ENCODE measurements at places on chromosomes 16 and 17.

DNA sequence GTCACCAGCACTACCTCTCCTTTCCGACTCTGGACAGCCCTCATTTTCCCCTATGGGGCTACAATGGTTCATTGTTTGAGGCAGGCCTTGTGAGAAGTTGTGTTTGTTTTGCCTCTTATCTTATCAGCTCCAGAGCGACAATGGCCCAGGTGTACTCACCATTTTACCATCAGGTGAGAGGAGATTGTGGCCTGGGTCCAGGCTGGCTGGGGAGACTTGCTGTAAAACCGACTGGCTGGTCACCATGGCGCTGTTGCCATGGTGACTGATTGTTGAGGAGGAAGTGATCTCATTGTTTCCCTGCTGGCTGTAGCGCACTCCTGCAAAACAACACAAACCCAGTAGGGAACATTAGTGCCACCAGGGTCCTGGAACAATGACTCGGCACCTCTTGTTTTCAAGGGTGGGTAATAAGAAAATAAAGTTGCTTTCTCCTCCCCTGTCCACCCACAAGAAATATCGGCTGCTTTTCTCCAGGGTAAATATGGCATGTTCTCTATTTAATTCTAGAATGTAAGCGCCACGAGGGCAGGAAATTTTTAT is 34.4 kb downstream of the HNF1B start:
- peak; percentile 86 for DNase-seq

GRCh38 chr17:54426296-54426886 is 474.3 kb upstream of the TOM1L1 start:
- no peak for DNase-seq

DNA sequence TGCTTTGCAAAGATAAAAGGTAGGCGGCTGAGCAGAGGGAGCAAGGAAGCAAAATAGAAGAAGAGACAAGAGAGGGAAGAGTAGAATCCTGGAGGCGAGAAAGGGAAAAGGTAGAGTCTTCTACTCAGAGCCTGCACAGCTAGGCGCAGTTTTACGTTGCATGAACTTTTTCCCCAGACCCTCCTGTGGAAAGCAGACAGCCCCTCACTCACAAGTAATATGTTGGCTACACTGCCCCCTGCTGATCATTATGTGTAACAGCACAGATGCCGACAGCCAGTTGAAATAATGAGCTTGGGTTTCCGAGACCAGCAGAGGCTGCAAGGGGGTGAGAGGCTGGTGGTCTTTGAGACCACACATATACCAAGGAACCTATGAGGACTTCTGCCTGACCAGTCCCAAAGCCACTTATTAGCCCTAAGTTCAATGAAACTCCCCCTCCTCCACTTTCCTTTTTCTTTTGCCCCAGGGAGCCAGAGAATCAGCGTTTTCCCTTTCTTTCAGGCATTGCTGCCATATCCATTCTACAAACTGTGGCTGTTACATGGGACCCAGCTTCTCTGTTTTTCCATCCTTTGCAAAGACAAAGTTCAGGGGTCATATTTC is 22.5 kb upstream of the CMTR2 start:
- peak; percentile 28 for DNase-seq

- DNase-seq, result no peak
Observed at GRCh38 chr16:27189335-27189972, 13.9 kb upstream of the KDM8 start.

GRCh38 chr17:65694601-65695000 is 133.2 kb upstream of the AXIN2 start:
- no peak for DNase-seq

DNA sequence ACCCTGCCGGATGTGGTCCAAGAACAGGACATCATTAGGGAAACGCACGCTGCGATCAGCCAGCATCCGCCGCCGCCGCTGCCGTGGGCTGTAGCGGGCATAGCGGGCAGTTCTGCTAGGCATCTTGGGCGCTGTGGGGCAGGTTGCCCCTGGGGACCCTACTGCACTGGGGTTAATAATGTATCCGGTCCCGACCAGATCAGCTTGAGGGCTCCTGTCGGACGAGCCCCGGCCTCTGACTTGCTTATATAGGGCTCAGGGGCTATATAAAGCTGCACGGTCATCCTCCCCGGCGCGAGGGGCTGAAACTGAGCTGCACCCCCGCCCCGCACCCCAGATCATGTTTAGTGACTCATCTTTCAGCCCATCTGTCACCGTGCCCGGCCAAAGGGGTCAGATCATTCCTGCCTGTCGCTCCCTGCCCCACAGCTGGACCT is at the start of gene PPP1R27:
Gene PPP1R27 (minus strand): TSS at position 220 of the 437 bp plus-strand sequence. CDS start 97 bp downstream, at position 123.
- no peak for DNase-seq

- peak; percentile 66 for DNase-seq
Observed at GRCh38 chr17:68509141-68510057, 2.8 kb upstream of the PRKAR1A start.

DNA sequence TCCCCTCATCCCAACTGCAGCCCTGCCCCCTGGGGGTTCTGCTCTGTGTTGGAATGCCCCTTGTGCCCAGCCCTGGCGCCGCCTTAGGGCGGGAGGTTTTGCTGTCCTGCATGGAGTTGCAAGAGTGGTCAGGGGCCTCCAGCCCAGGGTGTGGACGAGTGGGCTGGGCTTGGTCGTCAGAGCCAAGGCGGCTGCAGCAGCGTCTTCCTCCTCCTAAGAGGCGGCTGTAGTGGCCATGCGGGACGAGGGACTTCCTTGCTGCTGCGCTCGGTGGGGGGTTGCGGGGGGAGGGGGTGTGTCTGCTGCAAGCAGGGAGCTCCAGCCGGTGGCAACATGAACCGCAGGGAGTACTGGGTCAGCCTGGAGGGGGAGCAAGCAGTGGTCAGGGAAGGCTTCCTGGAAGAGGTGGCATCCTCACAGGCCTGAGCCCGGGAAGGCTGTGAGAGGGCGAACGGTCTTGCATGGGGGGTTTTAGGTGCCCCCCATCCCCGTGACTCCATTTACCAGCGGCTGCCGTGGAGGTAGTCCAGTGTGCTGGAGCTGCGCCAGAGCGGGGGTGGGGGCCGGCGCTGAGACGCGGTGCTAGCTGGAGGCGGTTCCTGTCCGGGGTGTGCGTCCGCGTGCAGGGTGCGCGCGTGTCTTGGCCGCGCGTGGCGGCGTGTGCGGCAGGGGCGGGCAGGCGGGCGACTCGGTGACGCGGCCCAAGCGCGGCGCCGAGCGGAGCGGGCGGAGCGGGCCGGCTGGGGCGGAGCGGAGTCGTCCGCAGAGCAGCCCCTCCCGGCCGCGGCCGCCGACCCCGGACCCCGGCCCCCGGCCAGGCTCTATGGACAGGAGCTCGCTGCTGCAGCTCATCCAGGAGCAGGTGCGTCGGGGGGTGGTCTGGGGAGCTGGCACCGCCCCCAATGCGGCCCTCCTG is at the start of gene RHBDL1:
Gene RHBDL1 (plus strand): TSS at position 704 of the 916 bp plus-strand sequence. CDS start 120 bp downstream, at position 824.
- DNase-seq, result no peak

DNA sequence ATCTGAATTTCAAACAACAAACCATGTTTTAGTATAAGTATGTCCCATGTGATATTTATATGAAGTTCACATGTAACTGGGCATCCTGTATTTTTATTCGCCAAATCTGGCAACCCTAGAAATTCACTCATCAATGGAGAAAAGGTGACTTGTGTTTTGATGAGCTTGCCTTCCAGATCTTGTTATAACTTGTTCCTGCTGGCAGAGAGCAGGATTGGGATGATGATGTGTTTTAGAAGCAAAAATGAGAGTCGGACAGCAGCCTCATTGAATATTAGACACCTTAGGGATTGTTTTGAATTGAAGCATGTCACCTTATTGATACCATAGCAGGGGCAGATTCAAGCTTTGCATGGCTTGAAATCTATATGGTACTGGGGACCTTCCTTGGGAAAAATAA is 85.4 kb upstream of the MED13 start:
- no peak for DNase-seq

GRCh38 chr16:4610011-4611005 is 4.4 kb downstream of the UBALD1 start:
- no peak for DNase-seq

DNA sequence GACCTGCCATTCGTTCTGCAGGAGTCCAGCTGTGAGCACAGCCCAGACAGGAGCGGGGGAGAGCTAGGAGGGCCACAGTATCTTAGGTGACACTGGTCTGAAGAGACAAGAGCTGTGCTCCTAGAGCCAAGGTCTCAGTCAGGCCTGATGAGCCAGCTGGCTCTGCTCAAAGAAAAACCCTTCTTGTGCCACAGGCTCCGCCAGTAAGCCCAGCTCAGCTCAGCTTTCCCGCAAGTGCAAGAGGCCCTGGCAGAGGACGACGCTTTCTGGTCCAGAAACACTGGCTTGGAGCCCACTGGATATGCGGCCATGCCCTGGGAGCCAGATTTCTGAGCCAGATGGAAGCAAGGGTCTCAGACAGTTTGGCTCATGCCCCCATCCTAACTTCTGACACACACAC is 23.9 kb downstream of the PEMT start:
- no peak for DNase-seq

DNA sequence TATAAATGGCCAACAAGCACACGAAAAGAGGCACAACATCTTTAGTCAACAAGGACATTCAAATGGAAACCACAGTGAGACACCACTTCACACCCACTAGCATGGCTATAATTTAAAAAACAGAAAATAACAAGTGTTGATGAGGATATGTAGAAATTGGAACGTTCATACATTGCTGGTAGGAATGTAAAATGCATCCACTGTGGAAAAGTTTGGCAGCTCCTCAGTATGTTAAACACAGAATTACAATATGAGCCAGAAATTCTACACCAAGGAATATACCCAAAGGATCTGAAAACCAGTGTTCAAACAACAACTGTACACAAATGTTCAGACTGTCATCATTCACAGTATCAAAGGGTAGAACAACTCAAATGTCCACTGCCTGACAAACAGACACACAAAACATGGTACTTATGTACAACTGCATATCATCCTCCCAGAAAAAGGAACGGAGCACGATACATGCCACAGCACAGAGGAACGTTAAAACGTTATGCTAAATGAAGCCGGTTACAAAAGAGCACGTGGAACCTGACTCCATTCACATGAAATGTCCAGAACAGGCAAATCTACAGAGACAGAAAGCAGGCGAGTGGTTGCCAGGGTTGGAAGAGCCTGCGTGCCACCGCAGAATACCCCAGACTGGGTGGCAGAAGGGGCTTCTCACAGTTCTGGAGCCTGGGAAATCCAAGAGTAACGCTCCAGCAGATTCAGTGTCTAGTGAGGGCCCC is 32.8 kb upstream of the METRNL start:
- no peak for DNase-seq

DNA sequence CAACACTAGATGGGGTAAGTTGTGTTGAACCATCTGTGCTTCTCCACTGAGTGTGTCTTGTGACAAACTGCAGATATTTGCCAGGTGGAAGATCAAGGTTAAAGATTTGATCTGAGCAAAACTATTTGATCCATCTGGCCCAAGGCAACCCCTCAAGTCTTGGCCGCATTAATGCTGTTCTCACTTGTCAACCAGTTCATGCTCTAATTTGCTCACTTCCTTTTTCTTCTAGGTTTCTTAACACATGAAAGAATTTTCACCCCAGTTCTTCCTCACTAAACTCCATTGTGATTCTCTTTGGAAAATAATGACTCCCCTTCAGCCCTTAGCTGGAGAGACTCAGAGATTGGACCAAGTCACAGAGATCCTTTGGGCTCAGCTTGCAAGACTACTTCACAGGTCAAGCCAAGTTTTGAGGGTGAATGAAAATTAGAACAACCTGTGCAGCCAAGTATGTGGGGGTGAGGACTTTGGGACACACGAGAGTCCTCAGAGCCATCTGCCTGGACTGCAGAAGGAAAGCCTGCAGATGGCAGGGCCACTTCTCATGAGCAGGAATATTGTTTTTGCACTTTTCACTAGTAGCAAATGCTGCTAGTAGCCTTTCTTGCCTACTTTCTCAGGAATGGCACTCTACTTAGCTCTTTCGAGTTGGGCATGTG is 166.5 kb downstream of the AXIN2 start:
- no peak for DNase-seq

DNA sequence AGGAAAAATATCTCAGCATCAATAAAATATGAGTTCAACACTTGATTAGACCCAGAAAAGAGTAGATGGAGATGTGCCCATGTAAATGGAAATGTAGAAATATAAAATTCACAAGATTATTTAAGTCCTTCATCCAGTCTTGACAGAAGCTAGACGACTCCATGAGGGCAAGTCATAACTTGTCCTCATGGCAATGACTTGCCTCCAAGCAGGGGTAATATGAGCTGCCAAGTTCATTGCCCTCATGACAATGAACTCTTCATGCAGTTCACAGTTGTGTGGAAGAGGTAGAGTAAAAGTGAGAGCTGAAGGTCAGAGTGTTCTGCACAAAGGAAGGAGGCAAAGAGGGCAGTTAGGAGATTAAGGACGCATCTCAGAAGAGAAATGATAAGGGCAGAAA is 22.3 kb downstream of the CDH11 start:
- DNase-seq, result no peak

DNA sequence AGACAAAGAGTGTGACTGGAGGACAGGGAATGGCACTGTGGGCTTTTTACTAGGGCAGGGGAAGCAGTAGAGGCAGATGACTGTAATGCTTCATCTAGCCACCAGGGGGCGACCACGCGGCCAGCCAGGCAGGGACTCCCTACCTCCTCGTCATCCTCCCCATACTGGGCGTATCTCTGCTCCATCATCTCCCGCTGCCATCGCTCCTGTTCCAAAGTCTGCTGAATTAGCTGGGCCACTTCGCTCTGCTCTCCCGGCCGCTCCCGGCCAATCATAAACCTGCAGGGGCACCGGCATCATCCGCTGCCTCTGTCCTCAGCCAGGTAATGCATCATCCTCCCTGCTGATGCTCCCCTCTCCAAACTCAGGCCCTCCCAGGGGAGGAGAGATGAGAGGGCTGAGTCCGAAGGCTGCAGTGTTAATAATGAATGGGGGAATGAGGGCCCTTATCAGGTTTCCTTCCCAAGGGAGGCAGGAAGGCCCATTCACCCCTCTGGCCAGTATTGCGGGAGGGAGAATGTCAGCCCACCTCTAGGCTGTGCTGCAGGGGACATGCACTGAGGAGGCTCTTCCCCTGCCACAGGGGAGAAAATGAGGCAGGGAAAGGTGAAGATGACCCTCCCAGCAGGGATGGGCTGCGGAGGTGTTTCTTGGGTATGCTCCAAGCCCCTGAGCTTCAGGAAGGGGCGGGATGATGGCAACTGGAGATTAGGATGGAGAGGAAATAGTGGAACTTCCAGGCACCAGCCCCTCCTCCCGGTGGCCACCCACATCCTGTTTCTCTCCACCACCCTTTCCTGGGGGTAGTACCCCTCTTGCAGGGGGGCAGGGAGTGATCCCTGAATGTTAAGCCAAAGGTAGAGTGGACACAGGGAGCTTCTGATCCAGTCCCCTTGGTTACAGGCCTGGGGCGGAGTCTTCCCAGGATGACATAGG is 10.3 kb upstream of the SAMD14 start:
- DNase-seq, result peak; percentile 78

- no peak for DNase-seq
Observed at GRCh38 chr16:83554096-83554495, 253.7 kb upstream of the HSBP1 start.

DNA sequence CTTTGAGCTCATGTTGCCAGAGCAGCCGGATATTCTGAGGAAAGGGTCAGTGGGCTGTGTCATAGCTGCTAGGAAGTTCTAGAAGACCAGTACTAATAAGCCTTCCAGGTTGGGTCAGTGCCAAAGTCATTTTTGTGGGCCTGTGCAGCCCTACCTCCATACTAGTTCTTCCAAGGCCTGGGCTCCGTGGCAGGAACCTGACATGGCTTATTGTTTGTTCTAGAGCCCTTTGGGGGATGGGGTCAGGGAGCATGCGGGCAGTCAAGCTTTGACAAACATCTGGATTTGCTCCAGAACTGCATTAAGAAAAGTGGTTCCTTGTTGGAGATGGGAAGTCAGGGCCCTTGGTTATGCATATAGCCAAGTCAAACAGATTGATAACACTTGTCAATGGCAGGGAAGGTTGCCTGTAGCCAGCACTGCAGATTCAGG is 7.6 kb downstream of the ALKBH5 start:
- DNase-seq, result peak; percentile 77
